ENCODE measurements at places on chromosomes 16 and 17. TPM values are rescaled to one million over a fixed set of nuclear protein-coding genes. Genes with fewer than 3 reads are reported as not detected.

- no peak for DNase-seq
Measured at GRCh38 chr17:31693433-31694220, 165.4 kb downstream of the COPRS start.

DNA sequence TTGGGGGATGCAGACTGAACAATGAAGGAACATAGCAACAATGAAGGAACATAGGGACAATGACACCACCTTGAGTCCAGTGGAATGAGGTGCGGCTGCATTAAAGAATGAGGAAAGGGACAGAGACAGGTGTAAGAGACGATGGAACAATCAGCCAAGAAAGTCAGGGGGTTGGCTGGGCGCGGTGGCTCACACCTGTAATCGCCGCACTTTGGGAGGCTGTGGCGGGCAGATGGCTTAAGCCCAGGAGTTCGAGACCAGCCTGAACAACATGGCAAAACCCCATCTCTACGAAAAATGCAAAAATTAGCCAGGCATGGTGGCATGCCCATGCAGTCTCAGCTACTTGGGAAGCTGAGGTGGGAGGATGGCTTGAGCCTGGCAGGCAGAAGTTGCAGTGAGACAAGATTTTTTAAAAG lies 13.6 kb upstream of the CBFB start:
- DNase-seq, result no peak

- DNase-seq, result no peak
Measured at GRCh38 chr17:10802496-10803284, 1.2 kb downstream of the TMEM238L start.

Gene CACNG3
- total RNA-seq, result not detected

GRCh38 chr16:74075393-74075792 lies 221.2 kb upstream of the PSMD7 start:
- no peak for DNase-seq

- peak; percentile 77 for DNase-seq
Measured at GRCh38 chr16:66954097-66954659, 6.9 kb upstream of the CES3 start.

DNA sequence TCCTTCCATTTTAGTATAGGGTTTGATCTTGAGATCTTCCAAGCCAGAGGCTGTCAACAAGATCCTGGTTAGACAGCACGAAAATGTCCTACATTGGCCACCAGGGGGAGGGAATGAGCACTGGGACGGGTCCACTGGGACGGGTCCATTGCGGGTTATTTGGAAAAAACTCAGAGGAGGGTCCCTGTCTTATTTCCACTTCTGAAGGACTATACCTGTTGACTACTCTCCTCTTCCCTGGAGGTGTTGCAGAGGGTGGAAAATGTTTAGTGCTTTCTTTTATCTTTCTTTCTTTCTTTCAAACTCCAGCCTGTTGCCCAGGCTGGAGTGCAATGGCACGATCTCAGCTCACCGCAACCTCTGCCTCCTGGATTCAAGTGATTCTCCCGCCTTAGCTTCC lies 2.5 kb downstream of the TTLL6 start:
- peak; percentile 28 for DNase-seq

GRCh38 chr16:78242239-78242630 lies 142.8 kb downstream of the WWOX start:
- no peak for DNase-seq

DNA sequence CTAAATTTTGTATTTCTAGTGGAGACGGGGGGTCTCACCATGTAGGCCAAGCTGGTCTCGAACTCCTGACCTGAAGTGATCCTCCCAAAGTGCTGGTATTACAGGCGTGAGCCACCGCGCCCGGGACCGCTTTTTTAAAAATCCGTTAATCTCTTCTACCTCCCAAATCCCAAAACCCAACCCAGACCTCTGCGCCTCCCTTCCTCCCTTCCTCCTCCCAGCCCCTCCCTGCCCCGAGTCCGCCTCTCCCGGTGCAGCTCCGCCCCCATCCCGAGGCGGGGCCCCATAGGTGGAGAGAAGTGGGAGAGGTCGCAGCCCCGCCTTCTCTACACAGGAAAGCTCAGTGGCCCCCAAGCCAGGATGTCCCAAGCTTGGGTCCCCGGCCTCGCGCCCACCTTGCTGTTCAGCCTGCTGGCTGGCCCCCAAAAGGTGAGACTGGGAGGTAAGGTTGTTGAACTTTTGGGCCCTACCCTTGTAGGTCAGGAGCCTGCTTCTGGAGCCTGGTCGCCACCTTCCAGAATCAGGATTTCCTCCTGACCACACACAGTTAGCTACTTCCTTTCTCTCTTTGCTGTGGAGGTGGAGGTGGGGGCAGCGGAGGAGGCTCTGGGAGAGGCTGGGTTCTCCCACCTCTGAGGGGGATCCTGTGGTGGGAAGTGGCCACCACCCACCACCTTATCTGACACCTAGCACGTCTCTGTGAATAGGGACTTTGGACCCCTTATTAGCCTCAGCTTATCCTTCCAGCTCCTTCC lies at the start of gene TMEM92:
TMEM92 (plus strand) TSS at position 325 of the 755 bp plus-strand sequence; CDS start at position 361, 36 bp downstream.
- DNase-seq, result no peak

Gene GALNS
- 10.4 TPM for total RNA-seq

Gene CAPNS2
- not detected for total RNA-seq

Gene CFAP52
- total RNA-seq, result not detected

Gene TBX2
- total RNA-seq, result 6.3 TPM

DNA sequence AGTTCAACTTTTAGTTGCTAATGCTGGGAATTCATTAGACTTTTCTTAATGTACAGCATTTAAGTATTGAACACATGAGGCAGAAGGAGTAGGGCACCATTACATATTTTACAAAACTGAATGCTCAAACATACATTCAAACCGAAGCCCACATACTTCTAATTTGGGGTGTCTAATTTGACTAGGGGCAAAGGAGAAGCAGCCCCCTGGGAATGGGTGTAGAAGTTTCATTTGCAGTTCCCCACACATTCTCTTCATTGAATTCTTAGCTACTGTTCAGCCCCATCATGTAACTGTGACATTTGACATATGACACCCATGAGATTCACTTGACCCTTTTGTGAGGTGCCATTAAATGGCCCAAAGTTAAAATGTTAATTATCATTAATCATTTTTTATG lies 16.4 kb downstream of the IRX6 start:
- no peak for DNase-seq

Gene PTX4
- not detected for total RNA-seq

Gene IRX5
- 1.5 TPM for total RNA-seq

Gene PIRT
- total RNA-seq, result not detected

- no peak for DNase-seq
Measured at GRCh38 chr16:48330841-48331192, 54.4 kb downstream of the SIAH1 start.

Gene RND2
- 0.22 TPM for total RNA-seq

DNA sequence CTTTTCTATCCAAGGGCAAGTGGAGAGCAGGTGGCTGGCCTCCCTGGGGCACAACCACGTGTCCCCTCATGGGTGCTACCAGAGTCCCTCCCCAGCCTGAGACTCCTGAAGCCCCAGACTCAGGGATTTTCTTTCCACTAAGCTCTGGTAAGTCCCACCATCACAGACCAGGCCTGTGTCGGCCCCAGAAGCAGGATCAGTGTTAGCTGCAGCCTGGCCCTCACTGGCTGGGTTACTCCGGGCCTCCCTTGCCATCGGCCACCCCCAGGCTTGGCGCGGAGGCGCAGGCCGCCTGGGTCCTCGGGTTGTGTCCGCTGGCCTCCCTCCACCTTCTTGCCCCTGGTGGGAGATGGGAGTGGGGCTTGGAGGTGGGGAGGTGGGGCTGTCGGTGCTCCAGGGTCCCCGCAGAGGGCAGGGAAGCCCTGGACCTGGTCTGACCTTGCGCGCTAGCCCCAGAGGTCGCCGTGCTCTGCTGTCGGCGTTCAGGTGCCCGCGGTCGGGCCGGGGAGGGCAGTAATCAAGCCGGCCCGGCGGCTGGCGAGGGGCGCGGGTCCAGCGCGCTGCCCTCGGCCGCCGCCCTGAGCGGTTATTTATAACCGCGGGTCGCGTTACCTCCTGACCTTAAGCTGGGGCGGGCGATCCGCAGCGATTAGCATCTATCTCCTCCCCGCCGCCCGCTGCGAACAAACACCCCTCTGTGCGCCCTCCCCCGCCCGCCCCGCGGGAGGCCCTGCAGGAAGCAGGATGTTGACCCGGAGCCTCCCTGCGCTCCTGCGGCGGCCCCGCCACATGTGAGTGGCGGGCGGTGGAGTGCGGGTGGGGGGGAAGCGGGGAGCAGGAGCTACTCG lies 78.1 kb upstream of the TOB1 start:
- peak; percentile 92 for DNase-seq

Gene GPR179
- total RNA-seq, result 0.82 TPM

Gene ABCA9
- 13.8 TPM for total RNA-seq

Data from psoas muscle (tissue), 8 donors.